SJSA1 (cell line): ENCODE measurements at places on chromosomes 13 and 19. TPM values are rescaled to one million over a fixed set of nuclear protein-coding genes. Genes with fewer than 3 reads are reported as not detected.

- no peak for DNase-seq
These were observed 62.4 kb downstream of the SERTM1 start for GRCh38 chr13:36736119-36736726.

DNA sequence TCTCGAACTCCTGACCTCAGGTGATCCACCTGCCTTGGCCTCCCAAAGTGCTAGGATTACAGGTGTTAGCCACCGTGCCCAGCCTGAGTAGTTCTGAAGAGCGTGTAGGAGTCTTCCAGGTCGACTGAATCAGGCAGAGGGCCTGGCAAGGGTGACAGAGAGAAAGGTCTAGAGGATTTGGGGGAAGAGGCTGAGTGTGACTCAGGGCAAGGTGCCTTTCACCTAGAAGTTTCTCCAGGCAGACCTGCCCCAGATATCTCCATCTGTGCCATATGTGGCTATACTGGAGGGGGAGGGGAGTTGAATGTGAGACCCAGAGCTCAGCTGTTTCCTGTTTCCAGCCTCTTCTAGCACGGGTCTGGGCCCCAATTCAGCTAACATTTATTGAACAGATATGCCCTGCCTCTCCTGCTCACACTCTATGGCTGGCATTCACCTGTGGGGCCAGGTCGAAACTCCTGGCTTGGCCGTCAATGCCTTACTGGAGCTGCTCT, 1.3 kb downstream of the CCDC159 start:
- no peak for DNase-seq

DNA sequence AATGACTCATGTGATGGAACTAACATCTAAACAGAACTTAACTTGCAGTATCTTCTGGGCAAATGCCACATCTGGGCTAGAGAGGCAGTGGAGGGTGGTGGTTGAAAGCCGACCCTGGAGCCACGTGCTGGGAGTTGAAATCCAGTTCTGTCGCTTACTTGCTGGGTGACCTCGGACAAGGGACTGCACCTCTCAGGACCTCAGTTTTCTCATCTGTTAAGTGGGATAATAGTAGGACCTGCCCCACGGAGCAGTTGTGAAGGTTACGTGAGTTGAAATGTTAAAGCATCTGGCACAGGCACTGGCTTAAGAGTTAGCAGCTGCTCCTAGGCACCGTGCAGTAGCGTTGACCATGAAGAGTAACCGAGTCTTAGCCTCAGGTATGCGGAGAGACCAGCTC, 76.1 kb downstream of the SIPA1L3 start:
- DNase-seq, result no peak

GRCh38 chr19:18848878-18849661, 17.3 kb downstream of the UPF1 start:
- no peak for DNase-seq

The AP1M2 gene
- total RNA-seq, result 4.9 and 9.9 TPM in 2 replicates

The SMIM44 gene
- not detected in 2 replicates for total RNA-seq
